Placental pericyte (primary cell): ENCODE measurements at places on chromosomes 3 and 15. TPM values are rescaled to one million over a fixed set of nuclear protein-coding genes. Genes with fewer than 3 reads are reported as not detected.

The LZTFL1 gene
- total RNA-seq = 12.5 and 30.0 TPM in 2 replicates

The SPTBN5 gene
- total RNA-seq = 0.44 and 2.4 TPM in 2 replicates

The CRYGS gene
- total RNA-seq = 1.3 TPM in 2 replicates

The KIF15 gene
- total RNA-seq = 0.66 and 14.7 TPM in 2 replicates

The ZNF280D gene
- 23.0 and 49.1 TPM in 2 replicates for total RNA-seq

The GABRA5 gene
- not detected in 2 replicates for total RNA-seq

The GPR62 gene
- under 0.01 TPM in 1 of 2 replicates, not detected in the other for total RNA-seq
